ENCODE measurements at places on chromosomes 2 and 18. TPM values are rescaled to one million over a fixed set of nuclear protein-coding genes. Genes with fewer than 3 reads are reported as not detected.
A peak's percentile ranks its signal among the peaks of the same experiment; 100 is the strongest.

DNA sequence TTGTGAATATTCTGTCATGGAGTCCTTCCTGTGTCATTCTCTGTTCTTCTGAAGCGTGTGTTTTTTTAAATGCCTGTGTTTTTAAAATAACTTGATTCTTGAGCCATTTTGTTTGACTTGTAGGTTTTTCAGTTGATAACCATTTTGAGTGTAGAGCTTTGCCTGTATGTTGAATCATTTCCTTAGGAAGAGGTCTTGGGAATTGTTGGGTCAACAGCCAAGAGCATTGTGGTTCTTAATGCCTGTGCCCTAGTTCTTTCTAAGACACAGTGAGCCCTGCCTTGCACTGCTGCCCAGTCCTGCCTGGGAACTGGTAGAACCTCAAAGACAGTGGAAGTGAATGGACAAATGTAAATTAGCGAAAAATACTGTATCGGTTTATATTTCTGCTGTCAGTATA, 25.9 kb downstream of the RAB12 start:
- no peak for DNase-seq
- no peak overlapping the region for H3K27ac ChIP-seq
- H3K4me1 ChIP-seq = no peaks in the 10 kb centered on the region

- no peaks in the 10 kb centered on the region for H3K36me3 ChIP-seq
- no peak overlapping the region for H3K4me3 ChIP-seq
- no peaks in the 10 kb centered on the region for H3K27me3 ChIP-seq
- peaks cover 32% of the 10 kb centered on the region for H3K4me1 ChIP-seq
- peak overlapping the region; percentile 60 for H3K27ac ChIP-seq
These were observed 35.9 kb downstream of the RHOB start for GRCh38 chr2:20482725-20483124.

- H3K27ac ChIP-seq = no peak overlapping the region
- no peaks in the 10 kb centered on the region for H3K36me3 ChIP-seq
- DNase-seq = no peak
- no peak overlapping the region for H3K4me3 ChIP-seq
- no peaks in the 10 kb centered on the region for H3K27me3 ChIP-seq
These were observed 50.6 kb downstream of the MAPRE2 start for GRCh38 chr18:35091841-35092240.

- H3K36me3 ChIP-seq = peaks cover 4% of the 10 kb centered on the region
- DNase-seq = no peak
- no peak overlapping the region for H3K4me3 ChIP-seq
- H3K27ac ChIP-seq = peak overlapping the region; percentile 50
- no peaks in the 10 kb centered on the region for H3K4me1 ChIP-seq
- no peaks in the 10 kb centered on the region for H3K27me3 ChIP-seq
These were observed 49.0 kb upstream of the TMEM87B start for GRCh38 chr2:112006076-112006410.

DNA sequence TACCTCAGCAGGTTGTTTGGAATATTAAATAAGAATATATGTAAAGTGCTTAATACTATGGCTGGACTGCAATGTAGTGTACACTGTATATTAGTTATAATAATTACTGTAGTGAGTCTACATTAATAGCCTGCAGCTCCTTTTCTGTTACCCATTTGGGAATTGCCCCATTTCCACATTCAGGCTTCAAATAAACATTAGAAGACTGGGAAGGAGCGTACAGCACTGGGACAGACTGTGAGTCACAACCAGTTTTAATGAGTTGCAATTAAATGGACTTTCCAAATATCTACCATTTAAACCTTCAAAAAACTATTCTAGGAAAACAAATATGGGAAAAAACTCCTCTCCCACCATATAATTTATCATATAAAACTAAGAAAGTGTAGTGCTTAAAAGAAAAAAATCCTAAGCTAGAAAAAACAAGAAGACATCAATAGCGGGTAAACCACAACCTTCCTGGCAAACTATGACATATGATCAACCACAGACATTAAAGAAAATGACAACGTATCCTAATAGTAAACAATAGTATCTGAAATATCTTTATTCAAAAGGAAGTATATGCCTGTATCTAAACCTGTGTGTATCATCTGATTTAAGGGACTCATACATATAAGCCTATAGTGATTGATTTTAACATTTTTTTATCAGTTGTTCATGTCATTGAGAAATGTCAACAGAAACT, 86.1 kb downstream of the TRIP12 start:
- no peak for DNase-seq
- no peaks in the 10 kb centered on the region for H3K4me1 ChIP-seq
- peaks cover 4% of the 10 kb centered on the region for H3K36me3 ChIP-seq
- H3K4me3 ChIP-seq = no peak overlapping the region
- H3K27me3 ChIP-seq = no peaks in the 10 kb centered on the region

MC5R gene
- polyA plus RNA-seq = not detected

DNA sequence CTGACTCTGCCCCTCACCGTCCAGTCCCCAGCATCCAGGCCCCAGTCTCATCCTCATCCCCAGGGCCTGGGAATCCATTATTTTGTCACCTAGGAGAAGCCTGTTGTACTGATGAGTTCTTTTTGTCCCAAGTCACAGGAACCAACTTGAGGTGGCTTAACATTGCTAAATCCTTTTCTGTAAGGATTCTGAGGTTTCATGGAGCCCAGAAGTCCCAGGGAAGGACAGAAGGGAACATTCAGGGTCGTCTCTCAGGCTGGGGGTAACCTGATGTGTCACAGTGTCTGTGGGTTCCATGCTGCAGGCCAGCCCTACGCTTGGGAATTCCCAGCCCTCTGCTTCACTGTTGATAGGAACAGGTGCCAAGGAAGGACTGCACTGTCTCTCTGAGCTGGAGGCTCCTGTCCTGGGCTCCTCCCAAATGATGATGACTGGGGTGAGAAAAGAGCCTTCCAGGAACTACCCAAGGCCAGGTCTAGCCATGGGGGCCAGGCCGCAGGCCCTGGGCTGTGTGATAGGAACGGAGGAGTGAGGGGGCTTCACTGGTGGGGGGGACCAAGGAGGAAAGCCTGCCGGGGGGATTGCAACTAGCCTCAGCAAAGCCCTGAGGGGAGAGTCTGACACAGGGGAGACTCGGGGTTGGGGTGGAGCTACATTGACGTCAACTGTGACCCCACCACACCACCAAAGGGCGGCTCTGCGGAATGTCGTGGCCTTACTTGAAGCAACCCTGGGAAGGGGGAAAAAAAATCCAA, 145.7 kb downstream of the SMAD7 start:
- no peaks in the 10 kb centered on the region for H3K27me3 ChIP-seq
- H3K27ac ChIP-seq = no peak overlapping the region
- H3K4me1 ChIP-seq = no peaks in the 10 kb centered on the region
- no peaks in the 10 kb centered on the region for H3K36me3 ChIP-seq
- no peak overlapping the region for H3K4me3 ChIP-seq

DNA sequence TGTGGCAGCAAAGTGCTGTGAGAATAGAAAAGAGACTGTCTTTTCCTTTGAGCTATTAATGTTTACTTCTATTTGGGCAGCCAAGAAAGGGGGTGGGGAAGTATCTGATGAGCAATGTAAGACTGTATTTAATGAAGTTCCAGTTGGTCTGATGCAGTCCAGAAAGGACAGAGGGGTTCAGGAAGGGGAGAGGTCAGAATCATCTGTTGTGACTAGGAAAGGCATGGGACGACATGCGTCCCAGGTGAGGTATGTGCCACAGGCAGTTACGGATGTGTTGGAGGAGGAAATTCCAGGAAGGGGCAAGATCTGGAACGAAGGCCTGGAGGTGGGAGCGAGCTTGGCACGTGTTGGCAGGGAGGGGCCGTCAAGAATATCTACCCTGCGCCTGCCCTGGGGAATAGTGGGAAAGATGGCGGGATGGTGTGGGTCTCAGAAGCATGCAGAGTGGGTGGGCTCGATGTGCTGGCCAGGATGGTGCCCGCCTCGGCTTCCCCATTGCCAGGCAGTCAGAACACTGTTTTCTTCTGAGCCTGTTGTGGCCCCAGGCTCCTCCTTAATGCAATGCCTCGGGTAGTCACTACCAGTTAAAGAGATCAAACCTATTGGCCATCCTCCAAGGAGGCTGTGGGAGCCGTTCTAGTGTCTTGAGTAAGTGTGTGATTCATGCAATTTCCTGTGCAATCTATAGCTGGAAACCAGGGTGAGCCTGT, 57.8 kb upstream of the TXNDC2 start:
- no peaks in the 10 kb centered on the region for H3K27me3 ChIP-seq
- H3K36me3 ChIP-seq = no peaks in the 10 kb centered on the region
- no peak overlapping the region for H3K4me3 ChIP-seq
- H3K27ac ChIP-seq = peak overlapping the region; percentile 81

- H3K27ac ChIP-seq = peak overlapping the region; percentile 87
- no peaks in the 10 kb centered on the region for H3K4me1 ChIP-seq
- H3K27me3 ChIP-seq = no peaks in the 10 kb centered on the region
- DNase-seq = peak; percentile 93
These were observed 175.6 kb downstream of the PRKCE start for GRCh38 chr2:45826884-45827635.

GRCh38 chr2:16281451-16282335, 341.3 kb downstream of the MYCN start:
- no peak overlapping the region for H3K27ac ChIP-seq
- no peaks in the 10 kb centered on the region for H3K27me3 ChIP-seq
- H3K4me1 ChIP-seq = no peaks in the 10 kb centered on the region
- DNase-seq = no peak
- no peak overlapping the region for H3K4me3 ChIP-seq

DNA sequence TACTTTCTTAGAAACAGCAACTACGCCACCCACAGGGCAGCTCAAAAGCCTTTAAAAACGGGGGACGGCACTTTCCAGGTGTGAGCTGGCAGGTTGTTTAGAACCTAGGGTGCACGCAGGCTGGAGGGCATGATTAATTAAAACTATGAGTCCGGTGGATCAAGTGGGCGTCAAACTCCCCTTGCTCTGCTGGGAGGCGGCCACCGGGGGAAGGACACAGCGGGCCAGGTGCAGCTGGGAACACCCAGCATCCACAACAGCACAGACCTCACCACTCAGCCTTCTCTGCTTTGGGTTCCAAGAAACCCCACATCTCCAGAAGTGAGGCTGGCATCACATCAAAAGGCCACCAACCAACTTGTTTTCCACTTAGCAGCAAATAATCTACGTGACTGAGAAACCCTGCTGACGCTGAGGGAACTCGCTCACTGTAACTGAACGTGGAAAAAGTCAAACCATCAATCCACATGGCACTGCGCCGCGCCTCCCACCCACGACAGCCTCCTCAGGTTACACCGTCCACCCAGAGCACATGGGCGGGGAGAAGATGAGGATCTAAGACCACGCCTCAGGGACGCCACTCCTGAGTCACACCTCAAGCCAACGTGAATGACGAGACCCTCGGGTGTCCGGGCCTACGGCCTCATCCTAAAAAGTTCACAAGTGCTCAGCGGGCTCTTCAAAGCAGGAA, 118.2 kb downstream of the ZNF516 start:
- H3K4me3 ChIP-seq = no peak overlapping the region
- no peak overlapping the region for H3K27ac ChIP-seq
- DNase-seq = peak; percentile 60
- no peaks in the 10 kb centered on the region for H3K27me3 ChIP-seq

DNA sequence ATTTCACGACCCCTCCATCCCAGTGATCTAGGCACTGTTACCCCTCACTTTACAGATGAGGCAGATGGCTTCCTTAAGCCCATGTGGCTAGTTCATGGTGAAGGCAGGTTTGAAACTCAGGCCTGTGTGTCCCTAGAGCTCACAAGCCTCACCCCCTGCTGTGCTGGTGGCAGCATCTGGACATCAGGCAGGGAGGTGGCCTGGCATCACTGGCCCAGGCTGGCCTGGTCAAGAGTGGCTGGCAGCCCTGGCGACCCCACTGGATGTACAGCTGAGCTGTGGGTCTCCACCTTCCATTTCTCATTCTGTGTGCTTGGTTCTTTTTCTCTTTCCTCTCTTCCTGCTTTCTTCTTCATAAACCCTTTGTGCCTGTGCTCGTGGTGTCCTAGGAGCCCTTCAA, 56.3 kb downstream of the BOLA3 start:
- H3K4me1 ChIP-seq = no peaks in the 10 kb centered on the region
- H3K36me3 ChIP-seq = peaks cover 78% of the 10 kb centered on the region

GRCh38 chr18:11425211-11425610, 184.2 kb upstream of the SLC35G4 start:
- no peaks in the 10 kb centered on the region for H3K27me3 ChIP-seq
- H3K36me3 ChIP-seq = no peaks in the 10 kb centered on the region
- no peak overlapping the region for H3K4me3 ChIP-seq
- no peaks in the 10 kb centered on the region for H3K4me1 ChIP-seq
- DNase-seq = no peak
- no peak overlapping the region for H3K27ac ChIP-seq

DNA sequence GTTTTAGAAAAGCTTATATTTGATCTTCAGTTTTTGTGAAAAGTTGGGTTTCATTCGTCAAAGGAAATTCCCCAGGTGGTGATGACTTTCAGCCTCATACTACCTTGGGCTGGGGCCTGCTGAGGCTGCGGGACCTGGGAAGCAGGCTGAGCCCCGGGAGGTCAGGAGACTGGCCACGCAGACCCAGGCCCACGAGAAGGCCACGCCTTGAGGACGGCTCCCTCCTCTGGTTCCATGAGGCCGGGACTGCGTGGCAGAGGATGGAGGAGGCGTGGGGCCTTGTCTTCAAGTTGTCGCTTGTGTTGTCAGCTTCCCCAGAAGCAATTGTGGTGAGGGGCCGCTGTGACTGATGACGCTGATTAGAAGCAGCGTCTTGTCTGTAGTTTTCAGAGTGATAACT, 11.8 kb downstream of the CNDP2 start:
- peak; percentile 37 for DNase-seq
- no peaks in the 10 kb centered on the region for H3K27me3 ChIP-seq
- no peak overlapping the region for H3K4me3 ChIP-seq
- H3K4me1 ChIP-seq = no peaks in the 10 kb centered on the region

MDH1B gene
- not detected for polyA plus RNA-seq

MALL gene
- 139 TPM for polyA plus RNA-seq

SERPINB12 gene
- not detected for polyA plus RNA-seq

DNMT3A gene
- polyA plus RNA-seq = 4.8 TPM

UGT1A8 gene
- 7.4 TPM for polyA plus RNA-seq

GRCh38 chr2:230824406-230824978, 40.2 kb upstream of the ITM2C start:
- peaks cover 9% of the 10 kb centered on the region for H3K4me1 ChIP-seq
- H3K4me3 ChIP-seq = peak overlapping the region; percentile 14
- H3K27ac ChIP-seq = no peak overlapping the region
- DNase-seq = no peak
- H3K36me3 ChIP-seq = peaks cover 6% of the 10 kb centered on the region
